AG09309 (cell line): ENCODE measurements at places on chromosomes 4 and X.

DNA sequence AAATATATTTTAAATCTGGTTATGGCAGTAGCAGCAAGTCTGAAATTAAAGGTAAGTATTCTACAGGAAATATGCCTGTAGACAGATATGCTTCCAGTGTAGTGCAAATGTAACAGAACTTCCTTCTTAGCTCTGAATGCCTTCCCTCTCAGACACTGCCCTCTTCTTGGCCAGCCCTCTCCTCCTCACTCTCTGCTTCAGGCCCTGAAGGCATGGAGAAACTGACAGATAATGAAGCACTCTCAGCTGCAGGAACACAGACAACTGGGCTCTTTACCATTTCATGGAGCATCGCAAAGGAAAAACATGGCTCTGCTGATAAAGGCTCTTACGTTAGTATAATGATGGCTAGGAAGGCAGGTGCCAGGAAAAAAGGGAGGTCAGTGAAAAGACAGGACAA, 431.5 kb upstream of the RASGEF1B start:
- no peak for DNase-seq

GRCh38 chr4:24330573-24330972, 253.8 kb downstream of the DHX15 start:
- DNase-seq, result no peak

GRCh38 chr4:138053641-138054301, 188.4 kb downstream of the SLC7A11 start:
- peak; percentile 69 for DNase-seq

- no peak for DNase-seq
Observed at GRCh38 chrX:12877386-12877785, 10.5 kb downstream of the TLR7 start.

DNA sequence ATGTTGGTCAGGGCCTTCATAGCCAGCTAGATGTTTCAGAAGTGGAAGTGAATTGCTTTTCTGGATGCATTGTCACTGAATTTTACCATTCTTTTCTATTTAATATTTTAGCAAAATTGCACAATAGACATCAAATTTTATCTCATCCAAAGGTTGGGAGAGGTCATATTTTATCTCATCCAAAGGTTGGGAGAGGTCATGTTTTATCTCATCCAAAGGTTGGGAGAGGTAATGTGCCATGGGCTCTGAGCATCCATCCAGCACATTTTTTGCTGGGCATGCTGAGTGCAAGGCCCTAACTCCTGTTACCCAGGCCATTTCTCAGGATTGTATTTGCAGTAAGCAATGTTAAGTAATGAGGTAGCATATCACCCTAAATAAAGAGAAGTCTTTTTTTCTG, 14.7 kb upstream of the CYP2U1 start:
- DNase-seq, result no peak

GRCh38 chrX:37989304-37989703, 17.0 kb upstream of the SYTL5 start:
- no peak for DNase-seq

- no peak for DNase-seq
Observed at GRCh38 chr4:14025111-14025510, 397.6 kb upstream of the BOD1L1 start.

DNA sequence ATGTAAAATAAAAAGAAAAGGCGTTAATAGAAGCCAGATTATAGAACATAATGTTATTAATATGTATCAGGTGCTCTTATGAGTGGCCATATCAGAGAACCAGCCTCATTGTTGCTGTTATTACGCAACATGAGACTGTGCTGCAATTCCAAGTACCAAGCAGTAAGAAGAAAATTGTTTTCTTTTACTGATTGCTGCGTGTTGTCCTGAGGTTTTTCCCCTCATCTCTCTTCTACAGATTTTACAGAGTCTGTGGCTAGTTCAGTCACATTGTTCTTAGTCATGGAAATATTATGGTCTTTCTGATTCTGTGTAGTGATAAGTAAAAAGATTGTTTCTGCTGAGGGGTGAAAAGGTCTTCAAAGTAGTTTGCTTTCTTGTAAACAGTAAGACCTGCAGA, 55.9 kb downstream of the NPNT start:
- DNase-seq, result peak; percentile 24

GRCh38 chr4:61273233-61273632, 73.1 kb downstream of the ADGRL3 start:
- DNase-seq, result no peak

DNA sequence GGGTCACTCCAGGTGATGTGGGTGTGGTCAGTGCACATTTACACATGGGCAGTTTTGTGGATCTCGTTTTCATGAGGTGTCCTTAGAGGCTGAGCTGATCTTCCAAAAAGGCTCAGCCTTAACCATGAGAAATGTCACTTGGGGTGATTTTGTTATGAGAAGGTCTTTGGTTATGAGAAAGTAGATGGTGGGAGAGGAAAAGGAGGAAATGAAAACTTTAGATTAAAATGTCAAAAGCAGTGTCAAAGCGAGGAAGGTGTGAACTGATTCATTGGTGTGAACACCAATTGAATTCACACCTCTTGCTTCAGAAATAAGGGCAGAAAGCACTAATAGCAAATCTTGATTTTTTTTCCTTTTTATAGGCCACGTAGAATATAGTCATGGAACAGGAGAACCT, 100.2 kb upstream of the ANXA3 start:
- DNase-seq, result no peak

GRCh38 chr4:7034262-7035081, 8.7 kb upstream of the TADA2B start:
- DNase-seq, result no peak
